Fibroblast of skin of left quadriceps (primary cell): ENCODE measurements at places on chromosomes 7 and 10.

DNA sequence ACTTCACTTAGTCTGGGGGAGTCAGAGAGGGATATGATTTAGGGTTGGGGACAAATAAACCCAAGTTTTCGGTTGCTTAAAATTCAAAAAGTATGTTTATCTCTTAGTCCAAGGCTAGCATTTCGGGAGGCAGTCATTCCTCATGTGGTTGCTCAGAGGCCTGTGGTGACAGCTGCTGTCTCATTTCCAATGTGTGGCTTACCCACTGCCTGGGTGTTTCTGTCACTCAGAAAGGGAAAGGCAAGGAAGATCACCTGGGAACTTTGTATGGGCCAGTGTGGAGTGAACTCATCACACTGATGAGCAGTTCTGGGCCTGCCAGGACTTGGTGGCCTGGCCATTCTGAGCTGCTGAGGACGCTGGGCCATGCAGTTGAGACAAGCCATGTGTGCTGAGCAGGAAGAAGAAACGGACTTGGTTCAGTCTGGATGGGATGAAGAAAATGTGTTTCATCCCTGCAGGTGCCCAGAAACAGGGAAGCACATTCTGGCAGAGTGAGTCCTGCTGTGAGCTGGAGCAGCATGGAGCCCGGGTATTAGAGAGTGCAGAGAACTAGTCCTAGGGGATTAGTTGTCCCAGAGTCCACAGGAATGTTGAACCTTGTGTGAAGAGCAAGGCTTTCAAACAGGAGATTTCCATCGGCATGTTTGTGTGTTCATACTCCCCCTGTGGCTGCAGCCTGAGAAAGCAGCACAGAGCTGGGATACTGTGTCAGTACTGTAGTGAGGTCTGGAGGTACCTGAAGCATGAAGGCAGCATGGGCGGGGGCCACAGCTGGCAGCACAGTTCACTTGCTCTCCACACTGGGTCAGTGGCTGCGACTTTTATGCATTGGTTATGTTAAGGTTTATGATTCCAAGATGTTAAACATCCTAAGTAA, 211.1 kb upstream of the IGFBP3 start:
- DNase-seq = no peak

- no peak for DNase-seq
Measured at GRCh38 chr10:127081851-127082345, 114.5 kb downstream of the INSYN2A start.

- DNase-seq = peak; percentile 26
Measured at GRCh38 chr7:23067271-23067670, 38.3 kb upstream of the KLHL7 start.

DNA sequence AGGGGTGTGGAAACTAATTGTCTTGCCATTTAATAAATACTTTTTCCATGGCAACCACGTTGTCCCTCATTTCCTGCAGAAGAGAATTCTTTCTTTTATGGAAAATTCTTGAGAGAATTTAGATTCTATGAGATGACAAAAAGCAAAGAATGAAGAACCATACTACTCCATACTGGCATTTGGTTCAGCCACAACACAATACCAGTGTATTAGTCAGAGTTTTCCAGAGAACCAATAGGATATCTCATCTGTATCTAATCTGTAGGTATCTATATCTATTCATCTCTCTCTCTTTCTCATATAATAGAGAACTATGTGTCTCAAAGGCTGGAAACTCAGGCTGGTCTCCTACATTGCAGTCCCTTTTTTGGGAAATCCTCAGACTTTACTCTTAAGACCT, 44.6 kb upstream of the NAMPT start:
- no peak for DNase-seq

DNA sequence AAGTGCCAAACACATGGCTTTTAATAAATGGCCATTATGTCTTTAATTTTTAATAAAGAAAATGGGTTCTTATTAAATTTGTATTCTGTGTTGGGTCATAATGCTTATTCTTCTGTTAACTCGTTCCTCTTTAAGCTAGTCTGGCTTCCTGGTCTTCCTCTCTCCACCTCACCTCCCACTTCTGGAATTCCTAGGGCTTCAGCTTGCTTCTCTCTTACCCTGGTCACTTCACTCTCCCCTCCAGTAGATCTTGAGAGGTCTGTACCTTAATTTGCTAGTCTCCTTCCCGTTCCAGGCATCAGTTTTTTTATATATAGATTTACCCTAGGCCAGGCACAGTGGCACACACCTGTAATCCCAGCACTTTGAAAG, 111.2 kb downstream of the RALA start:
- DNase-seq = no peak

DNA sequence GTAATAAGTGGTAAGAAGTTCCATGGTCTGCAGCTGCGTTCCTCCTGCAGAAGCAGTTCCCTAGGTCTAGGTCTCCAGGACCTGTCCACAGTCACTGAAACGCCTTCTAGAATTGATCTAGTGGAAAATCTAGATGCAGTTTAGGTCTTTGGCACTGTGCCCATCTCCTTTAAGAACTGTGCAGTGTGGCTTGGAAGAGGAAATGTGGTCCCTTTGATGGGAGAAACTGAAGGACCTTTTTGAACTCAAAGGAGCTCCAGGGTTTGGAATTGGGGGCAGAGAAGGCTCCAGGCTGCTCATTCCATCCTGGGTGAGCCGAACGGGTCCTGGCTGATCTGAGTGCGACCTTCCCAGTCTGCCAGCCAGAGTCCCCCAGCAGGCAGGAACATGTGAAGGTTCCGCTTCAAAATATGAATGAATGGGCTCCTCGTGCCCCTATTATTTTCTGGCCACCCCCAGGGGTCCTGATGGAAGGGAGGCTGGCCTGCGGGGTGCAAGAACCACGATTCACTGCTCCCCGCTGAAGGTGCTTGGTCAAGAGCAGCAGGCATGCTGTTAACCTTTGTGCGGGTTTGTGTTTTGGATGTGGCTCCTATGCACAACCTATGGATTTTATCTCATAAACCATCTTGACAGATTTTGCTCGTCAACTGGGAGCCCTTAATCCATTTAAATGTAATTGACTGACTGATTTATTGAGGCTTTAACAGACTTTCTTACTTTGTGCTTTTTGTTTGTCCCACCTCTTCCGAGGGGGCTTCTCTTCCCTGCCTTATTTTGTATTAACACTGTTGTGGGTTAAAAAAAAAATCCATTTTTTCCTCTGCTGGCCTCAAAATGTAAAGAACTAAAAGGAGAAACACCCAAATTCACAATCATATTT, 36.7 kb downstream of the ZNF467 start:
- DNase-seq = no peak

GRCh38 chr10:92200564-92200963, 90.3 kb downstream of the CPEB3 start:
- DNase-seq = no peak

DNA sequence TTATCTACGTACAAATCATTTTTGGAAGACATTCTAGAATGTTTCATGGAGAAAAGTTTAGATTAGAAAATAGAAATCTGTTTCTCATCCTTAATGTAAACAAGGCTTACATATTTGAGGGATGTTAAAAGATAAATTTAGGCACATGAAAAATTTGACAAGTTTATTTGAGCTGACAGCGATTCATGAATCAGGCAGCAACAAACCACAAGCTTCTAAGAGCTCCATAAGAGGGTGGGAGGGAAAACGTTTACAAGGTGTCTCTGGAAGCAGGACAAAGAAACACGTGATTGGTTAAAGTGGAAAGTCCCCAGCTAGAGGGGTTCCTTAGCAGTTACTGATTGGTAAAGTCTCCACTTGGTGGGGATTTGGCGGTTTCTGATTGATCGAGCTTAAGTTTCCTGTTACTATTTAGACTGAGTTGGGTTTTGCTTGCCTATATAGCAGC, 228.9 kb upstream of the PITRM1 start:
- peak; percentile 85 for DNase-seq

GRCh38 chr10:23200997-23201652, 9.0 kb downstream of the PTF1A start:
- no peak for DNase-seq

- no peak for DNase-seq
Measured at GRCh38 chr7:121510302-121510701, 114.2 kb upstream of the FAM3C start.

DNA sequence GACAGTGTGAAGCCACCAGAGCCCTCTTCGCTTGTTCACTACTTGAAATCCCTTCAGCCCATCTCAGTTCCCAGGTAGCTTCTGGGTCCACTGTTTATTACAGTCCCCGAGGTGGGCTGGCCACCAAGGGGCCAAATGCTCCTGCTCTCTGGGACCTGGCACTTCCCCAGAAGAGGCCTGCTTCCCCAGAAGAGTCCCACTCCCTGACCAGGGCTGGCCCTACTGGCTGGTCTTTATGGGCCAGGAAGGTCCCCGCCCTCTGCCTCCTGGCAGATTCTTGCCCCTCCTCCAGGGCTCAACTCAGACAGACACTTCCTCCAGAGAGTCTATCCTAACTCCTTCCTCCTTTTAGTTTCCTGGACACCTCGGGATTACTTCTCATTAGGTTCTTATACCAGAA, 70.7 kb upstream of the LRRC18 start:
- no peak for DNase-seq

- no peak for DNase-seq
Measured at GRCh38 chr10:21512573-21513404, 12.7 kb downstream of the SKIDA1 start.

DNA sequence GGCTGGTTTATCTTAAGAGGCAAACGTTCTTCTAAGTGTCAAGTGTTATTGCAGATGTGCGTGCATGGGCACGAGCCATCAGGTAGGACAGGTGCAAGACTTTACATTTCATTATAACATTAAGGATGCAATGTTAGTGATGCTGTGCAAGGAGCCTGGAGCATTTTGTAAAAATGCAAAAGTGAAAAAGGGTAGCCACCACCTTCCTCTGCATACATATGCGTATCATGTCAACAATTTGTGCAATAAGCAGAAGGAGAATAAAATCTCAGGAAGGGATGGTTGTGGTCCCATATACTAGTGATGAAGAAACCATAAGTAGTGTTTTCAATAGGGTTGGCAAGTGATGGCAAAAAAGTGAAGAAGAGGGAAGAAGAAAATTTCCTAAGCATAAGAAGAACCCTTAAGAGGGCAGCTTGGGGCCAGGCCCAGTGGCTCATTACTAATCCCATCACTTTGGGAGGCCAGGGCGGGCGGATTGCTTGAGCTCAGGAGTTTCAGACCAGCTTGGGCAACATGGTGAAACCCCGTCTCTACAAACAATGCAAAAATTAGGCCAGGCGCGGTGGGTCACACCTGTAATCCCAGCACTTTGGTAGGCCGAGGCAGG, 7.5 kb downstream of the PIK3AP1 start:
- DNase-seq = no peak

DNA sequence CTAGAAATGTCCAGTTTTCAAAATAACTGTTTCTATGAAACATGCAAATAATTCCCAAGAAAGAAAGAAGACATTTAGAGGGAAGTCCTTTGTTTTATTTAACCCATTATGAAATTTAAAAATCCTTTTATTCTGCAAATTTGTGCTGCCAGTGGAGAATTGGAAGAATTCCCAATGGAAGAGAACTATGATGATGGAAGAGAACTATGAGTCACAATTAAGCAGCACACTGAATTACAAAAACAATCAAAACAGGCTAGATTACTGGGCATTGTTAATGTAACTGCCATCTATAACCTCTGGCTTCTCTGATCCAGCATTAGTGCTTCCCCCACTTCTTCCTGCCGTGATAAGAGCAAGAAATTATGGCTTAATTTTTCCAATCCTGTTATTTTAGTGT, 126.2 kb upstream of the FEZF1 start:
- DNase-seq = no peak

DNA sequence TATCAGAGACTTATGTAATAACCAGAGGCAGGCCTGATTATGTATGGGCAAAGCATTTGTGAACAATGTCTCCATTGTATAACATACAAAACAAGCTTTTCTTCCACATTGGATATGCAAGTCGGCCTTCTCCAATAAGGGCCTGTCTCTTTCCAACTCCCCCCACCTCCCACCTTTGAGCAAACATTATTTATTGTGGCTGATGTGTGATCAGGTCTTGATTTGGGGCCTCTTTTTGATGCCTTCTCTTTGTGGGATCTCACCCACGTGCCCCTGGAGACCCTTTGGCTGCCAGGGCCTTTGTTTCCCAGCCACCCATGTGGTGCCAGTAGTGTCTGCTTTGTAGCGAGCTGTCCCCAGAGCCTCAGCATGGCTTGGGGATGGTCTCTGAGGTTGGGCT, 53.0 kb downstream of the TCF7L2 start:
- DNase-seq = no peak

DNA sequence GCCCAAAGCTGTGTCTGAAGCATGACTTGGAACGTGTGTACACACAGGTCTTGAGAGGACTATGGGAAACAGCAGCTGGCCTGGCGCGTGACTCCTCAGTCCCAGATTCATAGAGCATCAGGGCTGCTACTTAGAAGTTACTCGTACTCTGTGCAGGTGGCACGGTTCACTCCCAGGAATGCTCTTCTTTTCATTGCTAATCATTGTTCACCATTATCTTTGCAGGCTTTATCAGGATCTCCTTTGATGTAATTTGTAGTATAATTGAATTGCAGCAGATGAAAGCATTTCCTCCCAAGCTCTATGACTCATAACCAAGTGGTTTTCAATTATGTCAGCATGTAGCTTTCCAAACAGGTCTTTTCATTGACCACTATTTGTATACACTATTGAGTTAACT, 938.9 kb downstream of the NRG3 start:
- no peak for DNase-seq

GRCh38 chr10:62348029-62348428, 26.1 kb upstream of the ZNF365 start:
- DNase-seq = no peak

- peak; percentile 48 for DNase-seq
Measured at GRCh38 chr7:84043661-84044191, 150.9 kb downstream of the SEMA3A start.

- DNase-seq = no peak
Measured at GRCh38 chr7:43276547-43276946, 164.1 kb downstream of the HECW1 start.

- no peak for DNase-seq
Measured at GRCh38 chr10:73480158-73480557, 15.7 kb downstream of the PPP3CB start.

DNA sequence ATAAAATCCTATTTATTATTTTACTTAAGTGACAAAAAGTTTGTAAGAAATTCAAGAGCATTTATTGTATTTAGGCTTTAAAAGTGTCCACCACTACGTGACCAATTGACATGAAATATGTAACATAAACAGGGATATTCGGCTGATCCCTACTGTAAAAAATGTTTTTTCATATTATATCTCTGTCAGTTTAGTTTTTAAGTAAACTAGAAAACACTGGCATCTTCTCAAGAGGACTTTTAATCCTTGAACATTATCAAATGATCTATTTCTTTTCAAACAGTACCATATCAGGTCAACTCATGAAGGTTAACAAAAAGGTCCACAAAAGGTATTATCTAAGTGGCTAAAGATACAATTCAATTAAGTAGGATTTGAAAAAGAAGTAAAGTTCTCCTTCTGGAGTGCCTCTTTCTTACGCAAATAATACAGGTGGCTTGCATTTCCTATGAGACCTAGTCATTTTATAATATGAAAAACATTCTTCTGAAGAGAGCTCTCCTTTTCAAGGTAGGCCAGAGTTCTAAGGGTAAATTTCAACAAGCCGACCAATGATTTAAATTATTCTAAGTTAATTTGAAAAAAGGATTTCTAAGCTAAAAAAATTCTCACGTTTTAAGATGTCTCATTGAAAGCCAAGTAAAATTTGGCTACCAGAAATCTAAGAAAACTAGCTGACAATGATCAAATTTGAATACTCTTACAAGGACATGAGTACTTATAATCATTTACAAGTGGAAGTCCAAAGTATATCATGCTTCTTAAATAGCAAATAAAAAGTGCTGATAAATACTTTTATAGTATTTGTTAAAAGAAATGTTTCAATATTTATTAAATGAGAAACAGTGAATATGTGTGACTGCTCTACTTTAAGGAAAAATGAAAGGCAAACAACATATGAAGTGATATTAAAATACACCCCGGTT, 133.5 kb downstream of the NRBF2 start:
- DNase-seq = no peak
